NCI-H524 treated with DMSO at 0.1 percent for 48 hours (cell line): ENCODE measurements at places on chromosomes 7 and 10.

DNA sequence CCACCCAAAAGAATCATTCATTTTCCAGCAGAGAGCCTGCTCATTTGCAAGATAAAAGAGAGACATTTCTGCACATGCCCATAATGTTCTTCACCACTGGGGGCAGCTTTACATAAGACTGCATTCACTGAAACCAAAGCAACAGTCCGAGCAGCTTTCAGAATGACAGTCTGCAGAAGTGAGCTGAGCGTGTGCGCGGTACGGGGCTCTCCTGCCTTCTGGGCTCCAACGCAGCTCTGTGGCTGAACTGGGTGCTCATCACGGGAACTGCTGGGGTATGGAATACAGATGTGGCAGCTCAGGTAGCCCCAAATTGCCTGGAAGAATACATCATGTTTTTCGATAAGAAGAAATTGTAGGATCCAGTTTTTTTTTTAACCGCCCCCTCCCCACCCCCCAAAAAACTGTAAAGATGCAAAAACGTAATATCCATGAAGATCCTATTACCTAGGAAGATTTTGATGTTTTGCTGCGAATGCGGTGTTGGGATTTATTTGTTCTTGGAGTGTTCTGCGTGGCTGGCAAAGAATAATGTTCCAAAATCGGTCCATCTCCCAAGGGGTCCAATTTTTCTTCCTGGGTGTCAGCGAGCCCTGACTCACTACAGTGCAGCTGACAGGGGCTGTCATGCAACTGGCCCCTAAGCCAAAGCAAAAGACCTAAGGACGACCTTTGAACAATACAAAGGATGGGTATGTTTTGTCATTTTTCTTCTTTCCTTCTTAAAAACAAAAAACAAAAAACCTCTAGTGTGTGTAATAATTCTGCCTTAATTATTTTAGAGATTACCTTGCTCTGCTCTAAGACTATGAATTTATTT, at the start of gene LRRTM3:
LRRTM3 (plus strand) TSS at position 141 of the 820 bp plus-strand sequence.
- peak; percentile 37 for DNase-seq

DNA sequence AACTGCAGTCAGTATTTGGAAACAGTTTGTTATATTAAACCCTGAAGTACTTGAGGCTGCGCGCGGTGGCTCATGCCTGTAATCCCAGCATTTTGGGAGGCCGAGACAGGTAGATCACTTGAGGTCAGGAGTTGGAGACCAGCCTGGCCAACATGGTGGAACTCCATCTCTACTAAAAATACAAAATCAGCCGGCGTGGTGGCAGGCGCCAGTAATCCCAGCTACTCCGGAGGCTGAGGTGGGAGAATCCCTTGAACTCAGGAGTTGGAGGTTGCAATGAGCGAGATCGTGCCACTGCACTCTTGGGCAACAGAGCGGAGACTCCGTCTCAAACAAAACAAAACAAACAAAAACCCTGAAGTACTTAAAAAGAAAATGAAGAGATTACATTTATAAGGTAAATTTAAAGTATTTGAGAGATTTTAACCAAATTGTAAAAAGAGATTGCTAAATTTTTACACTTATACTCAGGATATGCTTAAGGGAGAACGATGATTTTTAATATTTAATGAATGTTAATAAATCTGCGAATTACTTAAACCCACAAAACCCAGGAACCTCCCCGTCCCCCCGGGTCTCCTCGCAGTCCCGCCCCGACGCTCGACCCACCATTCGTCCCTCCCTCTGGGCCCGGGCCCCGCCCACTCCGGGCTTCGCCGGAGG, 425 bp upstream of the MTG1 start:
- DNase-seq: no peak

- DNase-seq: no peak
Observed at GRCh38 chr10:100766693-100767421, 21.5 kb downstream of the PAX2 start.

GRCh38 chr7:73833251-73833919, 2.6 kb downstream of the CLDN4 start:
- DNase-seq: no peak

DNA sequence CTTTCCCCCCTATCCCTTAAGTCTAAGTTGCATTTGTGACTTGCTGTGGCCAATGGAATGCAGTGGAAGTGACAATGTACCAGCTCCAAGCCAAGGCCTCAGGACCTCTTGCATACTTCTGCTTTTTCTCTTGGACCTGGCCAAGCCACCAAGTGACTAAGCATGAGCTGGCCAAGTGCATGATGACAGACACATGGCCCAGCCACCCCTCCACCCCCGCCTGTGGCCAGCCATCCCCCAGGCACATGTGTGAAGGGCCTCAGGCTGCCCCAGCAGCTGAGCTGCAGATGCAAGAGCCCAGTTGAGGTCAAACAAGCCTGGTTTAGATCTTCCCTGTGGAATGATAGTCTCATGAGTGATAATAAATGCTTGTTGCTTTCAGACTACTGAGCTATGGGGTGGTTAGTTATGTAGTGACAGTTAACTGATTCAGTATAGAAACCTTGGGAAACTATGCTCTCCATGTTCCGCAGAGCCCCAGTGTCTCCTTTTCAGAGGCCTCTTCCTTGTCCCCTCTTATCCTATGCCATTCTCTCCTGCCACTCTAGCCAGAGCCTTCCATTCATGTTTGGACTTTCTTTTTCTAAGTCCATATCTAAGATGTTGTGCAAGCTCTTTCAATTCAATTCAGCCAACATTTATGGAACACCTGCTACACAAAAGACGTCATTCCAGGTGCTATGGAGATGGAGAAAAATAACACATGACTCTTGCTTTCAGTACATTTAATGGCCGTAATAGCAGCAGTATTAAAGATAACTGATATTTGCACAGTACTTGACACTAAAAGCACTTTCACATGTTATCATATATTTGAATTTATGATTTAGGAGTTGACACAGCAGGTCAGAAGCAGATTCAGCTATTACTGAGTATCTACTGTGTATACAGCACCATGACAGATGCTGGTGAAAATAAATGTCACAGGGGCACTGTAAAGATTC, 55.5 kb upstream of the LOXL4 start:
- DNase-seq: no peak

GRCh38 chr10:117373823-117374505, 1.3 kb downstream of the PDZD8 start:
- no peak for DNase-seq

GRCh38 chr10:72162978-72163377, 52.8 kb upstream of the ANAPC16 start:
- DNase-seq: no peak

GRCh38 chr10:95214369-95214768, 20.3 kb downstream of the ACSM6 start:
- no peak for DNase-seq

- DNase-seq: no peak
Observed at GRCh38 chr7:151448261-151449252, 8.6 kb upstream of the CRYGN start.

- no peak for DNase-seq
Observed at GRCh38 chr10:94122211-94122610, 128.5 kb downstream of the PLCE1 start.

DNA sequence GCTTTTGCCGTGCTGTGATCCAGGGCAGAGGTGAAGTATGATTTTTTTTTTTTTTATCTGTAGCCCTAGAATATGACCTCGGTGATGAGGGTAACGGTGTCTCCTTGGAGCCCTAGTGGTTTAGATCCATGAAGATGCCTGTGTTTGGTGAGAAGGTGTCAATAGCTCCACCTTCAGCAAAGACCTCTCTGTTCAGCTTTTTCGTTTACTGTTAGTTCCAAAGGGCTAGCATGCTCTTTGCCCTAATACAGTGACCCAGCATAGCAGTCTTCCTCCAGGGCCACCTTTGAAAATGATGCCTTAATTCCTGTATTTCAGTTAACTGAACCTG, 746 bp upstream of the MRPS16 start:
- DNase-seq: no peak

DNA sequence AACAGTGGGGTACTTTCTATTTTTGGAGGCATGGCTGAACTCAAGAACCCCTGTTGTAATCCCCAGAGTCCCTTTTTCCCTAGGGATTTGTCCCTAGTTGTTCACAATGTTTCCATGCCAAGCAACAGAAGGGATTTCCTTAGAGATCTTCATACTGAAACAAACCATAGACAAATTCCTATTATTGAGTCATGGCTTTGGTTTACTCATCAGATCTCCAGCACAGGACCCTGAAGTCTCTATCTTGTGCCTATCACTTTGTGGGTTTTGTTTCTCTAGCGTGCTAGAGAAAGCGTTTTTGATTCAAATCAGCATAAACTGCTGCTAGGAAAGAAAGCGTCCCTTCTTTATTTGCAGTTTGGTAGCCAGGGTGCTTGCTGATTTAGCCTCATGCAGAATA, 165.0 kb downstream of the BAMBI start:
- DNase-seq: no peak
